ENCODE measurements at places on chromosomes 12 and 14.

DNA sequence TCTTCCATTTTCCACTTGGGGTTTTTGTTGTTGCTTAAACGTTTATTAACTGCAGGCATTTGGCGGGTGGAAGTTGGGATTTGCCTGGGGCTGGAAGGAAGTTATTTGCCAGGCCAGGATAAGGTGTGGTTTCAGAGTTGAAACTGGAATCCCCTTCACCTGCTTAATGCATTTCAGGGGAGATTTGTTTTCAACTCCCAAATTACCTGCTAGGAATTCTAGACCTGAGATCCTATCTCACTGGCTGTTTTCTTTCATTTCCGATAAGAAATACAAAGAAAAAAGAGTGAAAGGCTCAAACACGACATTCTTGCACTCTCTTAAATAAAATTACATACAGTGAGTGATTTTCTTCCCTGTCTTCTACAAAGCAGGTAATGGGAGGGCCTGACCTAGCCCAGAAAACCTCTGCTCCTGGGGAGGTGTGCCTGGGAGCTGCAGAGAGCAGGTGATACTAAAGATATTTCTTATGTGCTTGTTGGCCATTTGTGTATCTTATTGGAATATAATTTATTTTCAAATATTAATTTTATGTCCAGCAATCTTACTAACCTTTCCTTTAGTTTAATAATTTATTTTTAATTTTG is 278.2 kb downstream of the ZFP36L1 start:
- no peak for DNase-seq

DNA sequence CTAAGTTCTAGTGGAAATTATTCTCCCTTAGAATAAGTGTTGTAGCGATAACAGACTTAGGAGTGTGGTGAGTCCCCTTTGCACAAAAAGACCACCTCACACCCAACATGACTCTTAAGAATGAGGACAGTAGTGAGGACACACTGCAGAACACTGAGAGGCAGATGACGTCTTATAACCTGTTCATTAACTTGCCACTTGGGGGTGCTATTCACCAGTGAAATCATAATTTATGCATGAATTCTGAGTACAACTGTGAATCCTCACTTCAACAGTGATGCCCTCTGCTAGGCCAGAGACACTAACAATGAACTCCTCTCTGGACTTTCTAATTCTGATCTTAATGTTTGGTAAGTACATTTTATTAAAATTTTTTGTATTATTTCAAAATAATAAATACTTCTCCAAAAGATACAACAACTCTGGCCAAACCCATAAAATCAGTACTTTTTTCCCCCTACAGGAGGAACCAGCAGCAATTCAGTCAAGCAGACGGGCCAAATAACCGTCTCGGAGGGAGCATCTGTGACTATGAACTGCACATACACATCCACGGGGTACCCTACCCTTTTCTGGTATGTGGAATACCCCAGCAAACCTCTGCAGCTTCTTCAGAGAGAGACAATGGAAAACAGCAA is 274.7 kb downstream of the DAD1 start:
- DNase-seq = no peak

DNA sequence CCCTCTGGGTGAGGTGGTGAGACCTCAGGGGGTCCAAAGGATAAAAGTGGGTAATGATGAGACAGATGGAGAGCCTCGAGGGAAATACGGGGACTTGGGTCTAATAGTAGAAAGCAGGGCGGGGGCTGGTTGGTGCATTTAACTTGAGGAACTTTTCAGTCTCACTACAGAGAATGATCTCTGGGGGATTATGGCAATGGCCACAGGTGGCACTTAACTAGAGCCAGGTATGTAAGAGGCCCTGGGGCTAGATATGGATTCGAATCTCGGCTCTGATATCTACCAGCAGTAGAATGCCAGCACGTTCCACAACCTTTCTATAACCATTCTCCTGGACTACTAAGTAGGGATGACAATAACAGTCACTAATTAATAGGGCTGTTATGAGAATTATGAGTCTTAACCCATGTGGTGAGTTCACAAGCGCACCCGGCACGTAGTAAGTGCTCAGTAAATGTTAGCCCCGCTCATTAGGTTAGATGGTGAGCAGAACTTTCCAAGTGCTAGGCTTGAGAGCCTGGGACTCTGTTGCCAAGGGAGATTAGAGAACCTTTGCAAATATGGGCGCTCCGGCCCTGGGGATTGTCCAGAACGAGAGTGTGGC is 888 bp upstream of the PLXNC1 start:
- no peak for DNase-seq

GRCh38 chr14:65888677-65889076 is 476.1 kb downstream of the FUT8 start:
- no peak for DNase-seq

- DNase-seq = no peak
Measured at GRCh38 chr12:111870706-111871105, 28.7 kb downstream of the MAPKAPK5 start.

GRCh38 chr12:54592316-54592715 is 3.9 kb upstream of the PPP1R1A start:
- DNase-seq = no peak

DNA sequence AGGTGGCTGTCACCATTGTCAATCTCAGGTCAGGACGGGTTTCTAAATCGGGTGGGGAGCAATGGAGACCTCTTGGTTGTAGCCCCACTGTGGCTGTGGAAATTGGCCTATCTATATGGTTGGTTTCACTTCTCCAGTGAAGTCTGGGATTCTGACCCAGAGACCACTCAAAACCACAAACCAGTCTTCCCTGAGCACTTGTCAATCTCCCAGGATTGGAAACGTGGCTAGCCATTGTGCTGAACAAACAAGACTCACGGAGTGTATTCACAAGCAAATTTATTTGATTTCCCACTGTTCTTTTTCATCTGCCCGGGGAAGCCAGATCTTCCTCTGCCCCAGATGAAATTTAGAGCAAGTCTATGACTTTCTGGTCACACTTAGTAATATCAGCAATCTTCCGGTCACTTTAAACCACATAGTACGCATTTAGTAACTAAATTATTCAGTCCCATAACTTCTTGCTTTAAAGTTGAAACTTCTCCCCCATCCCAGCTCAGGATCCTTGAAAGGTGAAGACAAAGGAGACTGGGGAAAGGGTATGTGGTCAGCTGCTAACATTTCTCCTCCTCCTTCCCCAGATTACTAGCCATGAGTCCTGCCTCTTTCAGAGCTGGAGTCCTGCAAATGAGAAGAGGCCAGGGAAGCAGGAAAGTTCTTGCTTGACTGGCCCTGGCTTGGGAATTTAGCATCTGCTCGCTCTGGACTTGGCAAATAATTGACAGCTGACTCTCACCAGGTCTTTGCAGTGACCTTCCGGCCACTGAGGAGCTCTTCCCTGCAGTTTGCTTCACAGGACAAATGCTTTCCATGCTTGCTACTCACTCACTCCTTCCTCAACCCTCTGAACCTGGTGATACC is 123.2 kb upstream of the MAX start:
- DNase-seq = no peak

- no peak for DNase-seq
Measured at GRCh38 chr14:40955131-40955505, 651.6 kb upstream of the LRFN5 start.
